ENCODE measurements at places on chromosomes 16 and 17. TPM values are rescaled to one million over a fixed set of nuclear protein-coding genes. Genes with fewer than 3 reads are reported as not detected.

Gene SMIM22
- total RNA-seq: 10.2 TPM

DNA sequence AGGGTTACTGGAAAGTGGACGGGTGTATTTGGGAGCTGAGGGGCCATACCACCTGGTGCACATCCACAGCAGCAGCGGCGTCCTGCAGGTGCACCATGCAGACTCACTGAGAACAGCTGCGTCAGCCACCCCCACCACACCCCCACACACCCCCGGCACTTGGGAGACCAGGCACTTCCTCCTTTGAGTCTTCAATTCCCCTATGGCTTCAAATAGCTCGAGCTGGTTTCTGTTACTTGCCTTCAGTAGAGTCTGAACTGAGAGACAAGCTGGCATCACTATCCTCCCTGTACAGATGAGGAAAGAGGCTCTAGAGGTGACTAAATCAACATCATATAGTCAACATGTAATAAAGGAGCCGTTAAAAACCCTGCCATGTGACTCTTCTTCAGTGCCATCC lies 15.4 kb downstream of the CUEDC1 start:
- H3K27me3 ChIP-seq: no peaks in the 10 kb centered on the region
- peak overlapping the region; percentile 98 for H3K27ac ChIP-seq
- peaks cover 77% of the 10 kb centered on the region for H3K4me1 ChIP-seq
- peak; percentile 28 for DNase-seq
- no peak overlapping the region for H3K4me3 ChIP-seq

- no peak overlapping the region for H3K4me3 ChIP-seq
- no peaks in the 10 kb centered on the region for H3K36me3 ChIP-seq
- DNase-seq: no peak
- H3K4me1 ChIP-seq: peaks cover 34% of the 10 kb centered on the region
- H3K27me3 ChIP-seq: no peaks in the 10 kb centered on the region
- H3K27ac ChIP-seq: no peak overlapping the region
These were observed 44.6 kb downstream of the VPS35L start for GRCh38 chr16:19599968-19600716.

DNA sequence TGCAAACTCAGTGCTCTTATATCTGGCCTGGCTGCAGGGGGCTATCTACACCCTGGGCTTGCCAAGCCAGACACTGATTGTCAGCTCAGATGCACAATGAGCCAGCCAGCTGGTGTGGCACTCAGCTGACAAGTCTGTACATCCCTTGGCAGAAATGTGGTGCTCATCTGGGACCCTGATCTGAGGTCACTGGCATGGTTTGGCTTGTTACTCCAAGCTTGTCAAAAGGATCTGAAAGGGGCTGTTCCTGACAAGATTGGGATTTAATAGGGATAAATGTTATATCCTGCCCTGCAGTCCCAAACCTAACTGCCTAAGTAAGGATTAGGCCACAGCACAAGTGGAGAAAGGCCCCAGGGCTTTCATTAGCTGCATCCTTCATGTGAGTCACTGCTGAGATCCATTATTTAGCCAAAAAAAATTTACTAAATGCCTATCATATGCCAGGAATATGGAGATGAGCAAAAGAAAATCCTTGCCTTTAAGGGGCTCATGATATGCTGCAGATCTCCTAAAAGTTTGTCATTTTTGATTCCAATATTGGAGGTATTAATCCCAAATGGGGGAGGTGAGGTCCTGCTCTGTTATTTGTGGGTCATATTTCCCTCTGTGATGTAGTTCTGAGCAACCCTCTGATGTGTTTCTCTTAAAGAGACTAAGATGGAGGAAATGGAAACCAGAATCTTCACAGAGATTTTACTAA lies 6.3 kb downstream of the SLC6A2 start:
- DNase-seq: no peak
- H3K27me3 ChIP-seq: peaks cover under 1% of the 10 kb centered on the region
- H3K36me3 ChIP-seq: no peaks in the 10 kb centered on the region

DNA sequence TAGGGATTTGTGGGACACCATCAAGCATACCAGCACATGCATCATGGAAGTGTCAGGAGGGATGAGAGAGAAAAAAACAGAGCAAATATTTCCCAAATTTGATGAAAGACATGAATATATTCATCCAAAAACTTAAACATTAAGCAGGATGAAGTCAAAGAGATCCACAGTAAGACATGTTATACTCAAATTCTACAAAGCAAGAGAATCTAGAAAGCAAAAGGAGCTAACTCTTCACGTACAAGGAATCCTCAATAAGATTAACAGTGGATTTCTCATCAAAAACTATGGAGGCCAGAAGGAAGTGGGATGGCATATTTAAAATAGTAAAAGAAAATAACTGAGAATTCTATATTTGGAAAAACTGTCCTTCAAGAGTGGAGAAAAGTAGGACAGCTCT lies 374.8 kb downstream of the ZFHX3 start:
- no peak overlapping the region for H3K4me3 ChIP-seq
- H3K4me1 ChIP-seq: no peaks in the 10 kb centered on the region
- H3K27me3 ChIP-seq: no peaks in the 10 kb centered on the region
- no peak for DNase-seq
- H3K27ac ChIP-seq: no peak overlapping the region
- no peaks in the 10 kb centered on the region for H3K36me3 ChIP-seq

Gene ZNF232
- total RNA-seq: 7.8 TPM

Gene CES3
- 1.5 TPM for total RNA-seq

Gene UBE2G1
- 88.2 TPM for total RNA-seq

- no peaks in the 10 kb centered on the region for H3K36me3 ChIP-seq
- peaks cover 23% of the 10 kb centered on the region for H3K4me1 ChIP-seq
These were observed 1.9 kb downstream of the CIITA start for GRCh38 chr16:10878644-10879501.

GRCh38 chr17:48834973-48835372 lies 4.1 kb downstream of the CALCOCO2 start:
- H3K4me1 ChIP-seq: peaks cover 90% of the 10 kb centered on the region
- H3K36me3 ChIP-seq: no peaks in the 10 kb centered on the region
- no peak overlapping the region for H3K27ac ChIP-seq
- no peak overlapping the region for H3K4me3 ChIP-seq

DNA sequence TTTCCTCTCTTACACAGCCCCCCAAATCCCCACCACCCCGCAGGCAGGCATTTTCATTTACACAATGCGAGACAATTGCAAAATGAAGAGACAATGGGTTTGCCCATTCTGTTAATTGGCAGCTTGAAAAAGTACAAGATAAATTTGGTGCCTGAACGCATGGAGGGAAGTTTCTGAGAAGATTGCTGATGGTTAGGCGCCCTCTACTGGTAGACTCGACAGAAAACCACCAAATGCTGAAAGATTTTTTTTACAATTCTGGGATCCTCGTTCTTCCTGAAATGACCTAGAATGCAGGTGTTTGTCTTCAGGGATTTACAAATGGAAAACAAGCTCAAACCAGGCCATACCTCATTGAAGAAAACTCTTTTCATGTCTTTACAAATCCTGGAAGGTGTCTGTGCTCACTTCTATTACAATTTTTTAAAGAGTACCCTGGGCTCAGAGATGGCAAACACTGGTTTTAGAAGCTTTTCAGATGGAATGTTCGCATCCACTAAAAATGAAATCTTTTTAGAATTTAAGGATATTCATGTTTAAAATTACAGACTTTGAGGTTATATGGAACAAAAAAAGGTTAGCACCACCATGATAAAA lies 338.5 kb downstream of the PMP22 start:
- H3K4me3 ChIP-seq: no peak overlapping the region
- no peak for DNase-seq
- peaks cover 9% of the 10 kb centered on the region for H3K27me3 ChIP-seq
- peaks cover 11% of the 10 kb centered on the region for H3K4me1 ChIP-seq
- H3K36me3 ChIP-seq: no peaks in the 10 kb centered on the region

Gene DPEP3
- not detected for total RNA-seq

GRCh38 chr16:23949630-23950290 lies 114.0 kb downstream of the PRKCB start:
- H3K36me3 ChIP-seq: no peaks in the 10 kb centered on the region
- no peak overlapping the region for H3K4me3 ChIP-seq
- H3K27me3 ChIP-seq: peaks cover 6% of the 10 kb centered on the region
- H3K4me1 ChIP-seq: no peaks in the 10 kb centered on the region
- no peak for DNase-seq

Gene ENO3
- not detected for total RNA-seq

Gene GABARAPL2
- total RNA-seq: 65.3 TPM

Gene SULT1A2
- total RNA-seq: 0.26 TPM

All from esophagus squamous epithelium (tissue), 5 donors.